ENCODE measurements at places on chromosomes 6 and 20.
A peak's percentile ranks its signal among the peaks of the same experiment; 100 is the strongest.

DNA sequence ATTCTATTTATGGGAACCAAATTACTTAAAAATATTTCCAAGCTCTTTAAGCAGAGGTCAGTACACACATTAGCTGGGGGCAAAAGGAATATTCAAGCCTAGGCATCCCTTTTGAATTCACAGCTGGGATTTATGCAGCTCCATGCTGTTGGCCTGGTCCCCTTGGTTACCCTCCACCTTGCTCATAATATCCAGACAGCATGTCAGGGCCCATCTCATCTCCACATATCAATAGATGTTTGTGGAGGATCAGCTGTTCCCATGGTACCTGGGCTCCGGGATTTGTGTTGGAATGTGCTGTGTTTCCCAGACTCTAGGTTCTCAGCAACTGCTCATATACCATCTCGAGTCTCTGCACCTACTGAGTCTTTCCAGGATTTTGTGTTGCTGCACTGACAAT is 534.8 kb downstream of the BMP2 start:
- no peak for DNase-seq

GRCh38 chr20:2521369-2522305 is 12.9 kb upstream of the ZNF343 start:
- DNase-seq, result peak; percentile 37

DNA sequence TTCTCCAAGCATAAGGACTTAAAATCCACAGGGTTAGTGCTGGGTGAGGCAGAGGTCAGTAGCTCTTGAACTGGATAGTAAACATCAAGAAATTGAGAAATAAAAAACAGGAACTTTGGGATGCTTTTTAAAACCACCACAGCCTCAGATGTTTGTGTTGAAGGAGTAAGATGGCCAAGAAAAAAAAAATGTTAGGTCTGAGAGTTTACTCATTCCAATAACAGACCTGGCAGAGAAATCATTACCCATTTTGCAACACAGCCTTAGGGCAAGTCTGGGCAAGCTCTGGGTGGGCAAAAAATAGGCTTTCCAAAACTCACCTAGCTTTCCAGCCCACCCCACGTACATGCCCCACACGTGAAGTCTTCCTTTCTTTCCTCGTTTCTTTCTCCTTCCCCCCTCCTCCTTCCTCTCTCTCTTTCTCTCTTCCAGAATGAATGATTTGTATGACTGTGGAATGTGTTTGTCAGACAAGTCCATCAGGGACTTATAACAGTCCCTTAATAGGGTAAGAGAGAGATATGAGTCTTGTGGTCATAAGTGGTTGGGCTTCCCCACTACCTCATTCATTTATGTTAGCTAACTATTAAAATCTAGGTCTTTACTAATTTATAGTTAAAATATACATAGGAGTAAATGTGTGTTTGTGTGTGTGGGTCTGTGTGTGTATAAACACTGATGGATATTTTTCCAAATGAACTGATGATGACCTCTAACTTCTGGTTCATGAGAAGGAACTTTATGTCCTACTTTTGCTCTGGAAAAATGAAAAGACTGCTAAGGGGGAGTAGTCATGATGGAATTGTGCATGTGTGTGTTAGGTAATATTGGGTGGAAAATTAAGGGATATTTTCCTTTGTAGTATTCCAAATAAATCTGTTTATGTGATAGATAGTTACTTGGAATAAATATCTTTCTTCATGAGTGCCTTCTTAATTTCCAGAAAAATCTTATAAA is 18.0 kb upstream of the DSE start:
- DNase-seq, result no peak

GRCh38 chr6:169173532-169174268 is 79.9 kb downstream of the THBS2 start:
- no peak for DNase-seq

GRCh38 chr6:83199173-83199862 is 6.2 kb downstream of the RWDD2A start:
- no peak for DNase-seq

- no peak for DNase-seq
Observed at GRCh38 chr20:48787861-48788375, 39.9 kb downstream of the PREX1 start.

DNA sequence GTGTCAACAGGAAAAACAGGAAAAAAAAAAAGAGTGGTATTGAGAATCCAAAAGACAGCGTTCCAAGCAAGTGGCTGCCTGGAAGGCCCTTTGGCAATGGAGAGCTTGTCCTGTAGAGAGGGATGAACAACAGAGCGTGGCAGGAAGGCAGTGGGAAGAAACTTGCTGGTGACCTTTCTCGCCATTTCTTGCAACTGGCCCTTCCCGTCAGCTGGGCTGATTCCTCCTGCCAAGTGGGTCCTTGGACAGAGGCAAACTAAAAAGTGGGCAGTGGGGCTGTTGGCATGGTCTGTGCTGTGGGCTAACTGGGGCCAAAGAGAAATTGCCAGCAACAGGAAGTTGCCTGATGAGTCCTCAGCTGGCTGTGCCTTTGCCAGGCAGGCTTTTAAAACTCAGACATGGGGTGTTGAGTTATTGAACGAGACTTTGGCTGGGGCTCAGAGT is 43.9 kb upstream of the CLDN20 start:
- DNase-seq, result no peak

GRCh38 chr20:44849703-44850102 is 35.8 kb upstream of the YWHAB start:
- DNase-seq, result no peak

DNA sequence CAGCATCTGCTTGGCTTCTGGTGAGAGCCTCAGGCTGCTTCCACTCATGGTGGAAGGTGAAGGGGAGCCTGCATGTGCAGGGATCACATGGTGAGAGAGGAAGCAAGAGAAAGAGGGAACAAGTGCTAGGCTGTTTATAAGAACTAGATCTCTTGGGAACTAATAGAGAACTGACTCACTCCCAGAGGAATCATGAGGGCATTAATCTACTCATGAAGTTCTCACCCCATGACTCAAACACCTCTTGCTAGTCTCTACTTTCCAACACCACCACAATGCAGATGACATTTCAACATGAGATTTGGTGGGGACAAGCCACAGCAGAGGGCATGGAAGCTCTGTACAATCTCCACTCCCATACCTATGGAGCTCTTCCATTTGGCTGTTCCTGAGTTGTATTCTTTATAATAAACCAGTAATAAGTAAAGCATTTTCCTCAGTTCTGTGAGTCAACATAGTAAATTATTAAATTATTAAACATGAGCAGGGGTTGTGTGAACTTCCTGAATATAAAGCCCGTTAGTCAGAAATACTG is 524.1 kb upstream of the NRSN1 start:
- DNase-seq, result no peak

DNA sequence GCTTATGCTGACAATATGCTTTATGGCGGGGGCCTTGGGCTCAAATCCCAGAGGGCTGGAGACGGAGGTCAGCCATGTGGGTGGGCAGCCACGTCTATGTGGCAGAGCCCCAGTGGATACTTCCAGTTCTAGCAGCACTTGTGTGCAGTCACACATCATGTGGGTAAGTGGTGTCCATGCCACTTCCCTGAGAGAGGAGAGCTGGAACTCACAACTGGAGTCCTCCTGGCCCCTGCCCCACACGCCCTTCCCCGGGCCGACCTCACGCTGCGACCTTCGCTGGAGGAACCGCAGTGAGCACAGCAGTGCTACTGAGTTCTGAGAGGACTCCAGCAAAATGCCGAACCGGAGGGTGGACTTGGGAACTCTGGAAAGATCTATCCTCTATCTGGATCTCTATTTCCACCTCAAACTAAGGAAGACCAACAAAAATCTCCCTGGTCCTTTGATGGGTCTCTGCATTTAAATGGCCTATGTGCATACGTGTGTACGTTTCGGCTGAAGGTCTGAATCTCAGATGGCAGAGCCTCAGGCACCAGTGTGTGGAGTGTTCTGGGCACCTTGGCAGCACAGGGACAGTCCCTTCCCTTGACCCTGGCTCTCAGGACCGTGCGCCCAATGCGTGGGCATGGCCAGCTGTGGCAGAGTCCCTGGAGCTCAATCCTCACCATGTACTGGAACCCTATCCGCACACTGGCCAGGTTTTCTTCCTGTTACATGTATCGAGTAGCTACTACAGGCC is 55.4 kb downstream of the GNAS-AS1 start:
- DNase-seq, result no peak

DNA sequence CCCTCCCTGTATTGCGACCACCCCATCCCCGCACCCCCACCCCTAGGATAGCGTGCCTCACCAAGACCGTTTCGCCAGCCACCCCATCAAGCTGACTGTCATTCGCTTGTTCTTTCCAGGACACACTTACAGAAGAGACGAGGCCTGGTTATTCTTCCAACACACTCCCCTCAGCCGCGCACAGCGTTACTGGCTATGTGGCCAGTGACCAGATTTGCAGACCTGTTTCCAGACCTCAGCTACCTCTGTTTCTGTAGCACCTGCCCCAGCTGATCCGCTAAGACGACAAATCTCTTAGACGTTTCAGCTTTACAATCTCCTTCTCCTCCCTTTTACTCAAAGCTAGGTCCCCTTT is 26.1 kb downstream of the HLA-F start:
- no peak for DNase-seq

DNA sequence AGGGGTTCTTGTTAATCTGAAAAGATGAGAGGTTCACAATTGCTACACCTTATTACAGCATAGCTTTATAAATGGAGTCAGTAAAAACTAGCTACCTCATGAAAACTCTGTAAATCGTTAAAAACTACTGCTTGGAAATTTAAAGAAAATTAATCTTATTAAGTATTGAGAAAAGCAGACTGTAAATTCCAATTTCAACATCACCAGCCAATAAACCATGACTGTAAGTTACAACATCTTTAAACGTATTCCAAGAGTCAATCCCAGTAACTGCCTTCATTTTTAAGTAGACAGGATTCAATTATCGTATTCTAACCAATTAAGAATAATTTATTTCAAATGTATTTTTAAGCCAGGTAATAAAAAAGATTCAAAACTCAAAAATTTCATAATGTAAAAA is 70.3 kb downstream of the ATG5 start:
- DNase-seq, result no peak
